Activated T-helper 2 cell treated with anti-CD3 and anti-CD28 coated beads, Interferon-gamma antibody, Interleukin-2, Interleukin-4, amounts not matched to agents 10 μg/mL and 5 μg/mL and 100 μg/mL, durations not matched to agents 14 hours and 24 hours and 36 hours (primary cell): ENCODE measurements at places on chromosomes 12 and 14.

- H3K4me1 ChIP-seq = peaks cover 18% of the 10 kb centered on the region
- H3K36me3 ChIP-seq = no peaks in the 10 kb centered on the region
- no peak overlapping the region for H3K4me3 ChIP-seq
- no peak for DNase-seq
Measured at GRCh38 chr14:88170333-88170732, 152.7 kb downstream of the KCNK10 start.

DNA sequence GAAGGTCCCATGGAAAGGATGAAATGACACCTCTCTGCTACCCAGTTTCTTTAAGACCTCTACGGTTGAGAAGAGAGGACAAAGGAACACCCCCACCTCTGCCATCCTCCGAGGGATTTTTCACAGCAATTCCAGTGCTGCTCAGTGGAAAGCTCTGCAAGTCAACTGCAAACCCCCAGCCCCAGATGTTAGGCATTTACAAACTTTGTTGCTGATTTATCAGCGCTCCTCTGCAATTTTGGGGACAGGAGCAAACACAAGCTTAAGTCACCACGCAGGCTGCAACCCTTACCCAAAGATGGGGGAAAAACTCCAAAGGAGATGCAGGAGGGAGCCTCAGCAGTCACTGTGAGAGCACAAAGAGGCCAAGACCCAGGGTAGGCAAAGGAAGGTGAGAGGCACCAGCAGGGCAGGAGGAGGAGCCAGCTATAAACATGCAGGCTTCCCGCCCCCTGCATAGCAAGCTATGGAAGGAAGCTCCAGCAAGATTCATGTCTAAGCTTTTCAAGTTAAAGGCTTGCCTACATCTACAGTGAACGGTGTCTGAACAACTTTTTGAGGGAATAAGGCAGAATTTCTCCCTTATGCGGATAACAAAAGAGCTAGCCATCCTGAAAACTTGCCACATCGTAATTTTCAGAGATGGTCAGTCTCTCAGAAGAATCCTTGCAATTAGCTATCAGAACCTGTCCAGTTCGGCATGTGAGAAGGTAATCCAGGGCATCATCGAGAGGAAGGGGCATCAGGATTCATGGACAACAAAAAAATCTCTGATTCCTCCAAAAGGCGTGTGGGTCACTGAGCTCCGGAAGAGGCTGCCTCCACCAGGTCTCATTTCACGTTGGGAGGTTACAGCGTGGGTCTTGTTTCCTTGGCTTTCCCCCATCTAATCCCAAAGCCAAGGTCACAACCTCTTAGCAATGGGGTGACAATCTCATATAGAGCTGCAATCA, 3.9 kb downstream of the CTDSP2 start:
- no peak for DNase-seq
- H3K36me3 ChIP-seq = peaks cover 8% of the 10 kb centered on the region
- no peak overlapping the region for H3K27ac ChIP-seq
- H3K27me3 ChIP-seq = no peaks in the 10 kb centered on the region

DNA sequence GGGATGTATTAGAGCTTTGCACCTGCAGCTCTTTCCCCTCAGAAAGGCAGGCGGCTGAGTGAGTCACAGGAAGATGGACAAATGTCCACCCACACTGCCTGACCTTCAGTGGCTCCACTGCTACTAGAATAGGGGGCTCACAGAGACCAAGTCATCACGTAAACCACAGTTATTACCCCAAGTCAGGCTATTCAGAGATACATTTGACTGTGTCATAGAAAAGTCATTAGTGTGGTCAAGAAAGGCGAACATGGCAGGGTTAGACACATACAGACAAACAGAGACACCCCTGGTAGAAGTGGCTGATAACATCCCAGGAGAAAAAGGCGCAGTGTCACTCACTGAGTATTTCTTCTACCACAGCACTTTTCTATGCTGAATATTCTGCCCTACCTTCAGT, 36.0 kb downstream of the GCH1 start:
- DNase-seq = no peak
- peaks cover 25% of the 10 kb centered on the region for H3K4me1 ChIP-seq
- no peak overlapping the region for H3K4me3 ChIP-seq
- H3K36me3 ChIP-seq = peaks cover 8% of the 10 kb centered on the region
- no peaks in the 10 kb centered on the region for H3K27me3 ChIP-seq
- no peak overlapping the region for H3K27ac ChIP-seq

- no peak overlapping the region for H3K4me3 ChIP-seq
- peaks cover 7% of the 10 kb centered on the region for H3K36me3 ChIP-seq
- H3K4me1 ChIP-seq = no peaks in the 10 kb centered on the region
- H3K27me3 ChIP-seq = no peaks in the 10 kb centered on the region
Measured at GRCh38 chr14:103550451-103551337, 11.8 kb downstream of the BAG5 start.

- no peaks in the 10 kb centered on the region for H3K27me3 ChIP-seq
- peaks cover 92% of the 10 kb centered on the region for H3K36me3 ChIP-seq
- H3K27ac ChIP-seq = peak overlapping the region; percentile 98
Measured at GRCh38 chr14:22491683-22492621, 97.1 kb downstream of the DAD1 start.

GRCh38 chr14:89444044-89444443, 27.0 kb upstream of the FOXN3 start:
- H3K4me1 ChIP-seq = peaks cover 52% of the 10 kb centered on the region
- H3K4me3 ChIP-seq = no peak overlapping the region

GRCh38 chr14:56753396-56753795, 56.9 kb downstream of the OTX2 start:
- H3K27me3 ChIP-seq = peaks cover 6% of the 10 kb centered on the region
- H3K36me3 ChIP-seq = no peaks in the 10 kb centered on the region
- no peak overlapping the region for H3K27ac ChIP-seq
- DNase-seq = no peak

DNA sequence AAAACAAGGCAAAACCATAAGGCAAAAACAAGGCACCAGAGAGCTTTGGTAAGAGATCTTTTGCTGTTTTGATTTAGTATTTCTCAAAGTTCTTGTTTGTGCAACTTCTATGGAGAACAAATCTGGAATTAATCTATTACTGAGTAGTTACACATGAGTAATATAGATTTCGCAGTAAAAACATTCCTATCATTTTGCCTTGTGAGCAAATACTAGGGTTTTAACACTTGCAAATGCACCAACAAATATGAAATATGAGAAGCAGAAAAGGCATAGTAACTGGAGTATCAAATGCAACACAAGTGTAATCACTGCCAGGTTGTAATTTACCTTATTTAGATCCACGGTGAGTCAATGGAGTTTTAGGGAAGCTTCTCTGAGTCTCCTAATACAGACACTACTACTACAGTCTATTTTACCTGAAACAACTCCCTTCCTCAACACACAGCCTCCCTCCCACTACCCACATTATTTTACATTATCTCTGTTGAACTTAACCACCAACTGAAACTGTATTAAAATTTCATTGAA, 324.1 kb downstream of the FLRT2 start:
- no peaks in the 10 kb centered on the region for H3K4me1 ChIP-seq
- H3K27ac ChIP-seq = no peak overlapping the region
- no peaks in the 10 kb centered on the region for H3K27me3 ChIP-seq
- no peak for DNase-seq
- no peaks in the 10 kb centered on the region for H3K36me3 ChIP-seq

- H3K4me1 ChIP-seq = no peaks in the 10 kb centered on the region
- no peak overlapping the region for H3K27ac ChIP-seq
- H3K36me3 ChIP-seq = no peaks in the 10 kb centered on the region
- H3K4me3 ChIP-seq = no peak overlapping the region
- no peaks in the 10 kb centered on the region for H3K27me3 ChIP-seq
Measured at GRCh38 chr12:2113119-2113912, 60.5 kb downstream of the CACNA1C start.
